ENCODE measurements at places on chromosomes 4 and X.

DNA sequence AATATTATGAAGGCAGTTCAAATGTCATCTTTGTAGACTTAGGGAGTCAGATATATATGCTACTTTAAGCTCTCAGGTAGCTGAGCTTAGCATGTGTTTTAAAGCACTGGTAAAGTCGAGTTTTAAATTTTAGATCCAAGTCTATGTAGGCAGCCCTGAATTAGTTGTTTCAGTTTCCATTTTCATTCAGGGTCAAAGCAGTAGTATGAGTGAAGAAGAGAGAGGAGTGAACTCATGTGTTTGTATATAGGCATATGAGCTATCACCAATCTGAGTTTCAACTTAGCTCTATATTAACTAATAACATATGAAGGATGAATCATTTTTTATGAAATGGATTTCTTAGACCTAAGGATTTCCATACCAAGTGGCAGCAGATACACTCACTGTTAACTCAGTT is 1353.4 kb downstream of the FSTL5 start:
- no peak for DNase-seq

DNA sequence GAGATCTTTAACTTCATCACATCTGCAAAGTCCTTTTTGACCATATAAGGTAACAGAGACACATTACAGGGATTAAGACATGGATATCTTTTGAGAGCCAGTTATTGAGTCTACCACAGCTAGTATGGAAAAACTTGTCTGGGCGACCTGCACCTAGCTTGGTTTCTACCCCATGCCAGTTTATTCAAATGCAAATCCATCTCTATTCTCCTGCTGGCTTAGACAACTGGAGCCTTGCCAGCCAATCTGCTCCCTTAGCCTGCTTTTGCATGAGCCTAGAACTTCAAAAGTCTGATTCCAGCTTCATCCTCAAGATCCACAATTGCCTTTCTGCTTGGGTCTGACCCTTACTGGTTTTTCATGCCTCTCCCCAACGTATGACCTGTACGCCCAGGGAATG is 212.0 kb upstream of the AFF2 start:
- no peak for DNase-seq

GRCh38 chr4:42234817-42235216 is 82.4 kb upstream of the BEND4 start:
- DNase-seq, result no peak

DNA sequence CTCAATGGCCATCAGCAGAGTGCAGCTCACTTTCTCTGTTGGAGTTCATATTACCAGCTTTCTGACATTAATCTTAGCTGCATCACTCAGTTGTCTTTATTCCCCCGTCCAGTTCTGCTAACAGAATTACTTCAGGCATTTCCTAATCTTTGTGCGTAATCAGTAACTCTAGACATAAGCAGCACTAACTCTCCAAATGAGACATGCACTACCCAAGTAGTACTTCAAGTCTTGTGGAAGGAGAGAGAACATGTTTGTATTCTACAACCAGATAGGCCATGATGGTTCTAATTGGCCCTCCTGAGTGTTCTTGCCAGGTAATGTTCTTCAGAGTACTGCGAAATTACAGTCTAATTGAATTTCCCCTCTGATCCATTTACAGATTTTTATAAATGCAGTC is 448.5 kb upstream of the RPS6KA3 start:
- DNase-seq, result no peak
